ENCODE measurements at places on chromosomes 3 and 15. TPM values are rescaled to one million over a fixed set of nuclear protein-coding genes. Genes with fewer than 3 reads are reported as not detected.

- no peak overlapping the region for H3K4me3 ChIP-seq
- H3K36me3 ChIP-seq = no peaks in the 10 kb centered on the region
- no peak for DNase-seq
- H3K4me1 ChIP-seq = peaks cover 9% of the 10 kb centered on the region
Observed at GRCh38 chr3:61824553-61825135, 263.3 kb downstream of the PTPRG start.

GRCh38 chr15:38782156-38782555 lies 217.5 kb upstream of the RASGRP1 start:
- no peaks in the 10 kb centered on the region for H3K27me3 ChIP-seq
- no peak for DNase-seq
- H3K36me3 ChIP-seq = no peaks in the 10 kb centered on the region
- H3K27ac ChIP-seq = no peak overlapping the region

- no peaks in the 10 kb centered on the region for H3K36me3 ChIP-seq
- H3K4me3 ChIP-seq = no peak overlapping the region
- DNase-seq = no peak
- no peak overlapping the region for H3K27ac ChIP-seq
Observed at GRCh38 chr15:52749258-52749657, 40.9 kb downstream of the ONECUT1 start.

- no peaks in the 10 kb centered on the region for H3K27me3 ChIP-seq
- DNase-seq = no peak
- H3K36me3 ChIP-seq = no peaks in the 10 kb centered on the region
- H3K4me3 ChIP-seq = no peak overlapping the region
Observed at GRCh38 chr3:122307094-122307687, 17.9 kb upstream of the CSTA start.

GRCh38 chr3:12345584-12346494 lies 57.0 kb downstream of the PPARG start:
- H3K4me3 ChIP-seq = no peak overlapping the region
- no peak for DNase-seq
- no peaks in the 10 kb centered on the region for H3K36me3 ChIP-seq
- H3K27ac ChIP-seq = no peak overlapping the region
- no peaks in the 10 kb centered on the region for H3K4me1 ChIP-seq

DNA sequence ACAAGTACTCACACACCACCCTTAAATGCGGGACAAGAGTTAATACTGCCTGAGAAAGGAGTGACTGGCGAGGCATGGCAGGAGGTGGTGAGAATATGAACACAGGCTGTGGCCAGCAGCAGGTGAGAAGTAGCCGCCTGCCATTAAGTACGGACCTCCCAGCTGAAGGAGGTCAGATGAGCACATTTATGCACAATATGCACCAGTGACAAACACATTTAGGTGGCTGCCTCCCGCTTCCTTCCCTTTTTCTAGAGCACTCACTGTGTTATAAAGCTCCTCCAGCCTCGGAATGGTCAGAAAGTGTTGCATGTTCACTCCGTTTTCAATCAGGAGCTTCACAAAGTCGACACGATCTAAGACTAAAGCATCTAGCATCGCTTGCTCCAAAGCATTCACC lies 52.4 kb downstream of the TRPM1 start:
- H3K4me3 ChIP-seq = no peak overlapping the region
- no peaks in the 10 kb centered on the region for H3K27me3 ChIP-seq
- H3K4me1 ChIP-seq = no peaks in the 10 kb centered on the region
- H3K27ac ChIP-seq = no peak overlapping the region

COLQ gene
- 10.5 TPM for total RNA-seq

GRCh38 chr3:152365126-152365525 lies 96.4 kb downstream of the MBNL1 start:
- no peak overlapping the region for H3K27ac ChIP-seq
- H3K4me1 ChIP-seq = peaks cover 3% of the 10 kb centered on the region
- H3K4me3 ChIP-seq = no peak overlapping the region

DNA sequence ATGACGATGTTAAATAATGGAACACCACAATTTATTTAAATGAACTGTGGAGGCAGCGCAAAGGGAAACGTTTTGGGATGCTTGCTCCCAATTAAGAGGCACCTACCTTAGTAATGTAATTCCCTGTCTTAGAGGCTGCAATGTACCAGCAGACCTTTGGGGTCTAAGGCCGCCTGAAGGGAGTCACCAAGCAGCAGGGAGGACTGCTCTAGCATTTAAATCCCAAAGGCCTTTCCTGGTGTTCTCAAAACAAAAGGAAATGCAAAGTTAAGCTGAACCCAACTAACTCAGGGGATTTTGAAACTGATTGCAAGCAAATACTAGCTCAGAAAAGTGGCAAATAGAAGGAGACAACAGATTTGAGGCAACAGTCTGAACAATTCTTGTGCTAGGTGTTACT lies 510.8 kb downstream of the GABRG3 start:
- no peaks in the 10 kb centered on the region for H3K36me3 ChIP-seq
- no peak for DNase-seq
- peaks cover 8% of the 10 kb centered on the region for H3K4me1 ChIP-seq
- no peak overlapping the region for H3K4me3 ChIP-seq
- no peaks in the 10 kb centered on the region for H3K27me3 ChIP-seq
- no peak overlapping the region for H3K27ac ChIP-seq

HGD gene
- not detected for total RNA-seq

CCR1 gene
- total RNA-seq = 5.2 TPM

- H3K27ac ChIP-seq = no peak overlapping the region
- H3K36me3 ChIP-seq = no peaks in the 10 kb centered on the region
- DNase-seq = no peak
- no peaks in the 10 kb centered on the region for H3K4me1 ChIP-seq
Observed at GRCh38 chr3:114582929-114583328, 289.1 kb downstream of the TIGIT start.

DNA sequence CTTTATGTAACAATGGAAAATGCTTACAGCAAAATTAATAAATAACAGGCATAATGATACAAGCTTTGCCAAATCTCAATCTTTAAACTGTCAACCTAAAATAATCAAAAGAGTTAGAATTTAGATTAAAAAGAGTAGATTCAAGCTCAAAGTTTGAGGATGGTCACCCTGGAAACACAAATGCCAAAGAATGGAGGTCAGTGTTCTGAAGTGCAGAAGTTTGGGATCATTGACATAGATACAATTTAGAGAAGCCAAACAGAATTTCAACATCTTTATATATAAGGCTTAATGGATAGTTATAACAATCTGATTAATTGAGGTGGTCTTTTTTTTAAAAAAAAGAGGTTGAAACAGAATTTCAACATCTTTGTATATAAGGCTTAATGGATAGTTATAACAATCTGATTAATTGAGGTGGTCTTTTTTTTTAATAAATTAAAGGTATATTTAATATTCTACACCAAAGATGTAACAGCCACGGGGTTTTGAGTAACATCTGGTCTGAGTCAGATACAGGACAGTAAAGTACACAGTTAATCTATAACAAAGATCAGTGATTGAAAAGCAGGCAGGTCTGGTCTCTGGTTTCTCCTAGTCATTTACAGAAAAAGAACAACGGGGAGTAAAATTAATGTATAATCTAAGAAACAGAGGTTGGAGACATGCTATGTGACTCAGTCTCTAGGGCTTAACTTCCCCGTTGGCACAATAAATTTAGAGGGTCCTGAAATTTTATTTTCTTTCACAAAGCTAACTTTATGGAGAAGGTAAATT lies 490.7 kb downstream of the GBE1 start:
- no peak overlapping the region for H3K4me3 ChIP-seq
- H3K4me1 ChIP-seq = no peaks in the 10 kb centered on the region
- no peaks in the 10 kb centered on the region for H3K36me3 ChIP-seq

- peaks cover 39% of the 10 kb centered on the region for H3K4me1 ChIP-seq
- no peaks in the 10 kb centered on the region for H3K27me3 ChIP-seq
- DNase-seq = no peak
- H3K36me3 ChIP-seq = no peaks in the 10 kb centered on the region
- no peak overlapping the region for H3K4me3 ChIP-seq
Observed at GRCh38 chr15:98715890-98716443, 67.6 kb downstream of the IGF1R start.

DNA sequence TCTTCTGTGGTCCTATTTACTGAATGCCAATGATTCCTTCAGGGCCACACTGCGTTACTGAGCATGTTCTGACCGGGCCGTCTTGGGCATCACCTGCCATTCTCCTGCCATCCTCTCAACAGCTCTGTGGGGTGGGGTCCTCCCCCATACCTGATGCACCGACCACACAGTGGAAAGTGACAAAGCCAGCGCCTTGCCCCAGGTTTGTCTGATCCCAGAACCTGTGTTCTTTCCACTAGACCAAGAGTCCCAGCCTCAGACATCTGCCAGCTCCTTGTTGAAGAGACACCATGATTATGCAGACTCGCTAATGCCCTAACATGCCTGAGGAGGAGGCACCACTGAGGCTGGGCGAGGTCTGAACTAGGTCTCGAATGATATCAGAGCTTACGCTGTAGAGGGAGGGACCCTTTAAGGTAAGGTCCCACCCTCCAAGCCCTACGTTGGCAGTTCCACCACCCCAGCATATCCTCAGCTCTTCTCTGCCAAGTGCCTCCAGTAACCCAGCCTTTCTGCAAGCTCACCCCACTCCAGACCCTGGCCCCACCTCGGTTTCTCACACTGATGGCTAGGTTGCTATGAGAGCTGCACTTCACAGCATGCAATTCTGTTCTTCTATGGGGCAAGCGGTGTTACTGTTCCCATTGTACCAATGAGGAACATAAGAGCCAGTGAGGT lies 29.8 kb upstream of the PLXNA1 start:
- H3K27ac ChIP-seq = no peak overlapping the region
- no peak overlapping the region for H3K4me3 ChIP-seq
- no peaks in the 10 kb centered on the region for H3K27me3 ChIP-seq
- H3K36me3 ChIP-seq = peaks cover 27% of the 10 kb centered on the region
- DNase-seq = no peak

ADAMTS17 gene
- total RNA-seq = 20.6 TPM

GRCh38 chr3:63199606-63200005 lies 78.5 kb upstream of the SYNPR start:
- no peak overlapping the region for H3K4me3 ChIP-seq
- no peak for DNase-seq
- no peaks in the 10 kb centered on the region for H3K4me1 ChIP-seq
- H3K27ac ChIP-seq = no peak overlapping the region

DNA sequence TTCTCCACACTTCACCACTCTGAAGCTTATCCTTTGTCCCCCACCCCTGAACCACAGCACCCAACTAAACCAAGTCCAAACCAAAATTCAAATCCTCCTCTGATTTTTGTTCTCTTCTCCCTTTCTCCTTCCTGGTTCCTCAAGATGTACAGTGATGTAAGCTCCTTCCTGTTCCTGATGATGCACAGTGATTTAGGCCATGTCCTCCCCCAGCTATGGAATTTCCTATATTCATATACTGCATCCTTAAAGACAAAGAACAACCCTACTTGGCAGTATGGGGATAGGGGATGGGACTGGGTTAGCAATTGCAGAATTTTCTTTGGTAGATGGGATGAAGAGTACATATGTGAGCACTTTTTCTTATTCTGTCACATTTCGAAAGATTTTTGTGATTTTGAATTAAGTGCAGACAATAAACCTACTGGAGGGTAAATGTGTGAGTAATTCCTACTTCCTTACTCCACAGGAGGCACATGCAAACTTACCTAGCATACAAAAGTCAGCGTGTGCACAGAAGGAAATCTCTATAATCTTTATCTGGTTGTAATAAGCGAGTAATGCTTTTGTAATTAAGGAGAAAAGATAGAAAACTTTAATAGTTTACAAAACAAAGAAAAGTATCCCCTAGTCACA lies 125.0 kb downstream of the ANO10 start:
- H3K36me3 ChIP-seq = no peaks in the 10 kb centered on the region
- no peaks in the 10 kb centered on the region for H3K27me3 ChIP-seq
- no peak for DNase-seq
- no peak overlapping the region for H3K4me3 ChIP-seq
- H3K4me1 ChIP-seq = no peaks in the 10 kb centered on the region
- H3K27ac ChIP-seq = no peak overlapping the region

GRCh38 chr15:31264559-31265089 lies 62.0 kb upstream of the KLF13 start:
- no peak for DNase-seq
- H3K36me3 ChIP-seq = no peaks in the 10 kb centered on the region
- H3K4me3 ChIP-seq = no peak overlapping the region
- no peaks in the 10 kb centered on the region for H3K27me3 ChIP-seq
- H3K4me1 ChIP-seq = peaks cover 41% of the 10 kb centered on the region

OCA2 gene
- 7.5 TPM for total RNA-seq

- H3K4me1 ChIP-seq = peaks cover 25% of the 10 kb centered on the region
- no peaks in the 10 kb centered on the region for H3K36me3 ChIP-seq
- no peaks in the 10 kb centered on the region for H3K27me3 ChIP-seq
- H3K4me3 ChIP-seq = no peak overlapping the region
- H3K27ac ChIP-seq = no peak overlapping the region
- DNase-seq = no peak
Observed at GRCh38 chr3:46981932-46982471, 2.5 kb downstream of the NBEAL2 start.

DNA sequence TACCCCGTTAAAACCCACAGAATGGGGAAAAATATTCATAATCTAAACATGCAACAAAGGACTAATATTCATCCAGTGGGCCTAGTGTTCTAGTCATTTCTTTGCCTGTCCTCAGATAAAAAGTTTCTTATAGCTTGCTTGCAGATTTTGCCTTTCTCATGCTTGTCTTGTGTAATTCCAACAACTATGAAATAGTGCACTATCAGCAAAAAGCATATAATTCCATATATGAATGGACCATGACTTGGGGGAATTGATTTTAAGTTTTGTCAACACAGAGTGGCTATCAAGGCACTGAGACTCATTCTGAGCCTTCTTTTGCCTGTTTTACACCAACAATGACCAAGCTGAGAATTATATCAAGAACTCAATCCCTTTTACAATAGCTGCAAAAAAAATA lies 278.6 kb upstream of the GPR149 start:
- H3K4me3 ChIP-seq = no peak overlapping the region
- H3K4me1 ChIP-seq = no peaks in the 10 kb centered on the region
- H3K27me3 ChIP-seq = no peaks in the 10 kb centered on the region
- no peak overlapping the region for H3K27ac ChIP-seq

DNA sequence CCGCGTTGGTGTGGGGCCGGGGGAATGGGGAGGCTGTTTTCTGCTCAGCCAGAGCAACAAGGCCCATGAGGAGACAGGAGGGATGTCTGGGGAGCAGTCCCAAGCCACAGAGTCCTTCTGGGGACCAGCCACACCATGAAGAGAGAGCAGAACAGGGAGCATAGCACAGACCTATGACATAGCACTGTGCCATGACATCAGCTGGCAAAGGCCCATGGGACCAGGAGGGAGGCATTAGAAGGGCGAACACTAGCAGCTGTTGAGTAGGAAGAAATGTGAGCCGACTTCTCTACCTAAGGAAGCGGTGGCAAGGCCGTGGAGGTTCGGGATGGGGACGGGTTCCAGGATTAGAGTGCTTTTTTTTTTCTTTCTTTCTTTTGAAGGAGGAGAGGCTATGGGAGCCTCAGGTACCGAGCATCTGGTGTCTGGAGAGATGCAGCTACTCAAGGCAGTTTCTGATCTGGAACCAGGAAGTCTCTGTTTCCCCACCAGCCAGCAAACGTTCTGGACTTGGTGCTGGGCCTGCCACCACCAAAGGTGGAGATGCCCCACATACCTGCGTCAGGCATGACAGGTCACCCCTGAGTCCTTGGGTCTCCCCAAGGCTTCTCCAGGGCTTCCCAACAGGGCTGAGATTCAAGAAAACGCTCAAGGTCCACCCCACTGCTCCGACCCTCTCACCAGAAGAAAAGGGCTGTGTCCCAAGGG lies 77.3 kb upstream of the CGNL1 start:
- H3K27me3 ChIP-seq = no peaks in the 10 kb centered on the region
- no peak for DNase-seq
- no peak overlapping the region for H3K4me3 ChIP-seq
- H3K27ac ChIP-seq = no peak overlapping the region
- H3K36me3 ChIP-seq = no peaks in the 10 kb centered on the region
- peaks cover 8% of the 10 kb centered on the region for H3K4me1 ChIP-seq

FMN1 gene
- 4.5 TPM for total RNA-seq
